Activated CD4-positive, alpha-beta T cell treated with anti-CD3 and anti-CD28 coated beads for 36 hours (primary cell): ENCODE measurements at places on chromosomes 1 and 21.

GRCh38 chr1:21579791-21580190 is 70.6 kb downstream of the ALPL start:
- no peak for DNase-seq

- peak; percentile 14 for DNase-seq
Observed at GRCh38 chr1:47931395-47931794, 65.8 kb downstream of the TRABD2B start.

- no peak for DNase-seq
Observed at GRCh38 chr1:43881415-43881814, 52.2 kb upstream of the ARTN start.

GRCh38 chr21:43984905-43985689 is 27.0 kb upstream of the TRAPPC10 start:
- DNase-seq: peak; percentile 44

DNA sequence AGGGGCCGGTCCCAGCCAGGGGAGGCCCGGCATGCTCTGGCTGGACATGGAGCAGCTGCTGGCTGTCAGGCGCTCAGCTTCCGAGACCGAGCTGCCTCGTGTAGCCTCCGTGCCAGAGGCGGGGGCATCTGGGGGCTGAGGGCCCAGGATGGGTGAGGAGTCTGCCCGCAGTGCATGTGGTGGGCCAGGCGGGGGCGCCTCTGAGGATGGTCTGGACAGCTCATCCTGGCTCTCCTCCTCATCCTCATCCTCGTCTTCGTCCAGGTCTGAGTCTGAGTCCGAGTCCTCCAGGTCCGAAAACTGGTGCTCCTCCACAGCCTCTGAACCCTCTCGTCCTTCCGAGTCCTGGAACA is 28.9 kb upstream of the EDN2 start:
- peak; percentile 54 for DNase-seq

- no peak for DNase-seq
Observed at GRCh38 chr1:7424352-7424890, 346.7 kb upstream of the VAMP3 start.

- DNase-seq: no peak
Observed at GRCh38 chr1:234735476-234735875, 125.5 kb upstream of the IRF2BP2 start.

- DNase-seq: peak; percentile 49
Observed at GRCh38 chr21:43306911-43307676, 119.8 kb downstream of the SIK1 start.

DNA sequence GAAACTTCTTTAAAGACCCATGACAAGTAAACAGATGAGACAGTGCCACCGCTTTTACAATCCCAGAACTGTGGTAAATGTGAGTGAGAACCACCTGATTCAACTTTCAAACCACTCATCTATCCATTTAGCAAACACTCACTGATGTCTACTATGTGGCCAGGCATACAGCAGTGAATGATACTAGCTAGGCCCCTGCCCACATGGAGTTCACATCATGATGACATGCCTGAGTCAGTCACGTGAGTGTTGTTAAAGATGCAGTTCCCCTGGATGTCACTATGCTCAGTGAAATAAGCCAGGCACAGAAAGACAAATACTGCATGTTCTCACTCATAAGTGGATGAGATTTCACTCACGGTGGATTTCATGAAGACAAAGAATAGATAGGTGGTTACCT is 28.4 kb downstream of the STX6 start:
- DNase-seq: peak; percentile 54

DNA sequence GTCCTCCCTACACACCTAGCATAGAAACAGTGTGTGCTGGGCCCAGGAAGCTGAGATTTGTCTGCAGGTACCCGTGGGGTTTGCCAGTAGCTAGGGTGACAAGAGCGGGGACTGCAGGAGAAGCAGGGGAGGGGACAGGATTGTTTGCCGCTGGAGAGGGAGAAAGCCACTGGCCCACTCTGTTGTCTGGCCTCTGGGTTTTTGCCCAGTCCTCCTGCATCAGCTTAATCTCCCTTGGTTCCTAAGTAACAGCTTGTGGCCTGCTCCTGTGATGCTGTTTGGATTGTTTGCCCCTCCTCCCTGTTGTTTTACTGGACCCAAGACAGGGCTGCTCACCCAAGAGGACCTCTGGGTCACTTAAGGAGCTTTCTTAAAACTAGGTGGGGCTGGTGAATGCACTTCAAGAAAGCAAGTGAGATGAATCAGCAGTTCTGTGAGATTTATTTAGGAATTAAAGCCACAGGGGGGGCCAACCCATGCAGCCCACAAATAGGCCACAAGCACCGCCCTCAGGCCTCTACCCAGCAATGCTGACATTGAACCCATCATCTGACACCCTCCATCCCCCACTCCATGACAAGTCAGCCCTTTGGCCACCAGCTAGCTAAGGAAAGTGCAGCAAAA is 142.8 kb downstream of the ZZZ3 start:
- no peak for DNase-seq

- no peak for DNase-seq
Observed at GRCh38 chr1:14660801-14661200, 62.3 kb downstream of the KAZN start.

GRCh38 chr1:234114648-234115307 is 210.3 kb downstream of the SLC35F3 start:
- peak; percentile 42 for DNase-seq

DNA sequence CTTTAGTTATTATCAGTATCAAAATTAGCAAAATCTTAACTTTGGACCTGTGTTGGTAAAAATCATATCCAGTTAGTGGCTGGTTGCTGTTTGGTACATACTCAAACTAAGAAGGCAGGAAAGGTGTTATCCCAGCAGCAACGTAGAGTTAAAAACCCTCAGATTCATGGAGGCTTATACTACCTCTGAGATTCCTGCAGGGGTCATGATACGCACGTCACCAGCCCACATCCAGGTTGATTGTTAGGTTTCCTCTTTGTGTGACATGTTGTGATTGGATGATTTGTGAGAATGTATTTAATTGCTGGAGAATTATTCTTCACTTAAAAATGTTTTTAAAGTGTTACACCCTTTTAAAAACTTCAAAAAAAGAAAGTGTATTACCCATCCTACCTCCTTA is 423.3 kb upstream of the ADGRL2 start:
- DNase-seq: no peak

DNA sequence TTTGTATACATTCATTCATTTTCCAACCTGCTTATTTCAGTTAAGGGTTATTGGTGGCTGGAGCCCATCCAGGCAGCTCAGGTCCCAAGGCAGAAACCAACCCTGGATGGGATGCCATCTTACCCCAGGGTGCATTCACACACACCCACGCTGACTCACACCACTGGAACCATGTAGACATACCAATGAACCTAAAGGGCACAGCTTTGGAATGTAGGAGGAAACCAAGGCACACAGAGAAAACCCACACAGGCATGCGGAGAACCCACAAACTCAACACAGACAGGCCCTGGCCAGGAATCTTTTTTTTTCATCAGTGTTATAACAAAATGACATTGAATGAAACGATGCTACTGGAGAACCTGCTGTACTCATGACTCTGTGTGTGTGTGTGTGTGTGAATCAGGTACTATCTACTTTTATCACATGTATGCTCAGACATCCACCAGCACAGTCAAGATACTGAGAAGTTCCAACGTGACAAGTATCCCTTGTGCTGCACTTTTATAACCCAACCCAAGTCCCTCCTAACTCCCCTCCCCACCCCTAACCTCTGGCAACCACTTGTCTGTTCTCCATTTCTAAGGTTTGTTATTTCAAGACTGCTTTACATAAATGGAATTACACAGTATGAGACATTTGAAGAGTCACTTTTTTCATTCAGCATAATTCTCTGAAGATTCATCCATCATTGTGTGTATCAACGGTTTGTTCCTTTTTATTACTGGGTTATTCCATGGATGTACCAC is 286.8 kb upstream of the PLD5 start:
- DNase-seq: no peak

DNA sequence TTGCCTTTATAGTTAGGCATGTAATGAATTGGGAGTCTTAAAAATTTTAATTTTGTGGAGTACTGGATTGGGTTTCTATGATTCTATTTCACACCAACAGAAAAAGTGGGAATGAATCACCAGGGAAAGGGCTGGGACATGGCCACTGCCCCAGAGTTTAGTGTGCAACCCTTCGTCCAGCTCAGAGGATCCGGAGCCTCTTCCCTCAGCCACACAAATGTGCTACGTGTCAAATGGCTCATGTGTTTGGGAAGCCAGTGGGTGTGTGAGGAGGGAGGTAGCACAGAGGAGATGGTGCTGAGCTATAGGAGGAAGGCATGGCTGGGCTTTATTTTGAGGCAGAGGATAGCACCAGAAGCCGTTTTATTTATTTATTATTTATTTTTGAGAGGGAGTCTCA is 247.3 kb downstream of the SIPA1L2 start:
- DNase-seq: no peak

DNA sequence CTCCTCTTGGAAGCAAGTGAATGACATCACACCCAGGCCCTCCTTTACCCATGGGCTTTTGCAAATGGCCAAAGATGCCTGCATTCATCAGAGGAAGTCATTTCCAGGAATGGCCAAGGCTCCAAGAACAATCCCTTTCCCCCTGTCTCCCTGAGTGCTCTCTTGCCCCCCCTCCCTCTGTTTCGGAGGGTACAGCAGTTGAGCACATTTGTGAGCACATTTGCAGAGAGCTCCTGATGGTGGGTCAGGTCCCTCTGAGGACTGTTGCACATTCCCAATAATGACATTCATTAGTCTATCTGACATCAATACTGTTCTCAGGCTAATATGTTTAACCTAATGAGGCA is 113.4 kb downstream of the MATN1 start:
- DNase-seq: no peak

DNA sequence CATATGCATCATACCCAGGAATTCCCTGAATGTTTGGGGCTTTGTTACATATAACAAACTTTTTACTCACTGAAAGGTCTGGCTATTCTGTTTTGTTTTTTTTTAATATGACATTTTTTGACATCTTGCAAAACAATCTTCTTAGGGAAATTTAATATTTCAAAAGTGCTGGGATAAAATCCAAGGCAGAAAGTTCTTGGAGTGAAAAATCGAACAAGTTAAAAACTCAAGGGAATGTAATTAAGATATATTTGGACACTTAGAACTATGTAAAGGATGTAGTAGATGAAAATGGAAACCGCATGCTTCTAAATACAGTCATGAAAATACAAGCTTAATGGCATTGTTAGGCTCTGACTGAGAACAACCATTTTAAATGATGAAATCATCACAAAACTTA is 8.6 kb downstream of the CHODL start:
- no peak for DNase-seq

DNA sequence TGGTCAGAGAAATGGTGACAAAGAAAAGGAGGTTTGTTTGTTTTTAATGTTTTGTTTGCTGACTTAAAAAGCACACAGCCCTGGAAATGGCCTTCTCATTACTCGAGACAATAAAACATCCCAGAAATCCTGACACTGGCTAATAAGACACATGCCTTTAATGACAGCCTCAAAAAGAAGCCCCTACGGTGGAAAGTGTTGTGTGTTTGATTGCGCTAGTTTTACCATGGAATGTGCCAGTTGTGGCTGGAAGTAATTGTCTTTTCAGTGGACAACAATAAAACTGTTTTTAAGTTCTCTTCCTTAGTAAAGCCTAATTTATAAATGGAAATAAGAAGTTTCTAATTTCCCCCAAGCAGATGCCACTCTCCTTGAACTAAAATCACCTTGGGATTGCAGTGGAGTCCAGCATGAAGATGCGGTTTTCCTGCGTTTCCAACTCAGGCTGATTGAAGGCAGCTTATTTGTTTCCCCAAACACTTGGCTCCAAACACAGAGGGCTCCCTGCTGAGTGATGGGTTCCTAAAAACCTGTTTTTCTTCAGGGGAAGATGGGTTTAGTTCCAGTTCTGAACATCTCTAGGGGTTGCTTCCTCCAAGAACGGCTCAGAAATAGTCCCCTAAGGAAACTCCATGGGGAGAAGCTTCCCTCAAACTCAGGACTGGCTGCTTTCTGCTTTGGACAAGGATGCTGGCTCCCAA is 54.3 kb downstream of the CD247 start:
- no peak for DNase-seq

- DNase-seq: no peak
Observed at GRCh38 chr21:33433001-33433400, 29.8 kb downstream of the IFNGR2 start.

DNA sequence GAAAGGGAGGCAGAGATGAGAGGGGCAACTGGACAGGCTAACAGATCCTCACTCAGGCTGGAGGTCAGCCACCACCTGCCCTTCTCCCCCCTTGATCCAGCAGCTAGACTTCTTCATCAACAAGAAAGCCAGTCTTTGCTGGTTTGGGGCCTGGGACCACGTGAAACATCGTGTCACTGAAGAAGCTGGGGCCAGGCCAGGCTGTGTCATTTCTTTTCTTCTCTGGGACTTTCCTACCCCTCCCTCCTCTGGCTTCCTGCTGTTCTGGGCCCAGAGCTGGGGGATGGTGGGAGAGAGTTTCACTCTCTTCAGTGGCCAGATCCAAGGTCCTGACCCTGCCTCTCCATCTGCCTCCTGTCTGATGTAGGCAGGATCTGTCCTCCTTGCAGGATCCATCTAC is 18.1 kb upstream of the SLC26A9 start:
- peak; percentile 64 for DNase-seq

DNA sequence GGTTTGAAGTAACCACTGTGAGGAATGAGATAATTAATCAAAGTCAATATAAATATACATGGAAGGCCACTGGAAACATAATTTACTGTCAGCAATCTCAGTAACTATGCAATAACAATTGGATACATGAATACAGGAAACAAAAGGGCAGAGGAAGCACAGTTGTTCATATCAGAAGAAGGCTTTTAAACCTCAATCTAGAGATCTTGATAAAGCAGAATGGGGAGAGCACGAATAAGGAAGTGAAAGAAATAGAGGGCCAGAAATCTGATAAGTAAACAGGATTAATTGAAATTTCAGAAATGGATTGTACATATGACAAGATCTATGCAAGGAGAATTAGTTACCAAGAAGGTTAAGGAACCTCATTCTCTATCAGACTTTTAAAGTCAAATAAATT is 93.0 kb downstream of the EVI5 start:
- DNase-seq: no peak

GRCh38 chr21:34845521-34846451 is 177.0 kb downstream of the CLIC6 start:
- DNase-seq: peak; percentile 59

GRCh38 chr1:32858791-32859190 is 11.9 kb downstream of the FNDC5 start:
- DNase-seq: no peak

- no peak for DNase-seq
Observed at GRCh38 chr1:231860221-231861088, 233.9 kb downstream of the DISC1 start.

DNA sequence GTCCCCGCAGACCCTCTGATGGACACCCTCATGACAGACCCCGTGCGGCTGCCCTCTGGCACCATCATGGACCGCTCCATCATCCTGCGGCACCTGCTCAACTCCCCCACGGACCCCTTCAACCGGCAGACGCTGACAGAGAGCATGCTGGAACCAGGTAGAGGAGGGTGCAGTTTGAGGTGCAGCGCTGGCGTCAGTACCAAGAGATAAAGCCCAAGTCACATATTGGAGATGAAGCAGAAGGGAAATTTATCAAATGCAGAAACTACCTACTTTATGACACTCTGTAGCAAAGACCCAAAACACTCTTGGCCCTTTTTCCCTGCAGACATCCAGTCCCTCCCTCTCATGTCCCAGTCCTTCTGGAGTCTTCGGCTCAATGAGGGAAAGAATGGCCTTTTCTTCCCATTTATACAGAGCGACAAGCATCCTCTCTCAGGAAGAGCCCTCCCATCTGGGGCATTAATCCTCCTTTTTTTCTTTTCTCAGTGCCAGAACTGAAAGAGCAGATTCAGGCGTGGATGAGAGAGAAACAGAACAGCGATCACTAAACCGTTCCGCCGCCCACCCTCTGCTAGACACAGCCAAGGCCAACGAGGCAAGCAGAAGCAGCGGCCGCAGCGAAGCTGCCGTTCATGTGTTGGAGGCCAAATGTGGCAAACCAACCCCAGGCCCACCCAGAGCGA is 30.8 kb upstream of the KIF1B start:
- DNase-seq: no peak
